ENCODE measurements at places on chromosomes 1 and 21.

GRCh38 chr1:15043934-15044333 lies 109.6 kb upstream of the TMEM51 start:
- no peak for DNase-seq

DNA sequence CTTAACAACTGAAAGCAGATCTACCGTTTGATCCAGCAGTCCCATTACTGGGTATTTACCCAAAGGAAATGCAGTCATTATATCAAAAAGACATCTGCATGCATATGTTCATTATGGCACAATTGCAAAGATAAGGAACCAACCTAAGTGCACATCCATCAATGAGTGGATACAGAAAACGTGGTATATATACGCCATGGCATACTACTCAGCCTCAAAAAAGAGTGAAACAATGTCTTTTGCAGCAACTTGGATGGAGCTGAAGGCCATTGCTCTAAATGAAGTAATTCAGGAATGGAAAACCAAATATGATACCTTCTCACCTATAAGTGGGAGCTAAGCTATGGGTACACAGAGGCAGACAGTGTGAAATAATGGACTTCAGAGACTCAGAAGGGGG lies 169.3 kb downstream of the ZBTB18 start:
- DNase-seq = no peak

- no peak for DNase-seq
These were observed 149.0 kb upstream of the C1orf87 start for GRCh38 chr1:60222360-60223115.

- DNase-seq = no peak
These were observed 356.5 kb downstream of the GPATCH2 start for GRCh38 chr1:217274416-217274815.

GRCh38 chr21:22585558-22585957 lies 1587.3 kb downstream of the NCAM2 start:
- DNase-seq = no peak

DNA sequence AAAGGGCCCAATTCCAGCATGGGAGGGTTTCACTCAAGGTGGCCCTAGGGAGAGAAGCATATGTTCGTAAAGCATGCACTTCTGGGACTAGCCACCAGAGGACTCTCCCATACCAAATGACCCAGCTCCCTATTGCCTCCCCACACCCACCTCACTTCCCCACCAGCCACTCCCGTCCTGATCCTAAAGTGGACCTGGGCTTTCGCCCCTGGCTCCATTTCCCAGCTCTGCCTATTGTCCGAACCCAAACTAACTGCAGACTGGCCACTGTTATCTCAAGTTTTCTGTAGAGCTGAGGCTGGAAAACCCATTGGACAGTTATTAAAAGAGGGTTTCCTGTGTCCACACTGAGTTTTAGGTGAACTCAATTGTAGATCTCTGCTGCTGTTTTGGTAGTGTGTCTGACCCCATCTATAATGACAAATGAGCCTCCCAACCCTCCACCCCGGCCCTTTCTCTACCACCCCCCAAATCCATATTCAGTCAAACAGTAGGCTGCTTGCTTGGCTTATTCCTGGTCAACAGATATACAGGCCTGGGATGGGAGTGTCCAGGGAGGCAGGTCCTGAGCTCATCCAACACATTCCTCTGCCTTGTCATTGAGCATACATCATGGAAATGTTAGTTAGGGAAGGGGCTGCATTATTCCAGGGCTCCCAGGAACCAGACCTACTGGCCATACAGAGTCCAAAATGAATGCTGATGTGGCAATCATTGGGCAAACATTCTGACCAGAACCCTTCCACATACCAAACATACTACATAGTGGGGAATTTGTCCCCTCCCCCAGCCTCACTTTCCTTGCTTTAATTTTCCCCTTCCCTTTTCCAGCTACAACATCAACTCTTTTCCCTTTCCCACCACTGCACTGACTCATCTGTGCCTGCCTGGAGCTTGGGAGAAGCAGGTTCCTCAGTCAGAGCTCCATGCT lies 59.2 kb downstream of the ABCA4 start:
- DNase-seq = no peak

- DNase-seq = no peak
These were observed 17.1 kb upstream of the PODN start for GRCh38 chr1:53044926-53045325.

DNA sequence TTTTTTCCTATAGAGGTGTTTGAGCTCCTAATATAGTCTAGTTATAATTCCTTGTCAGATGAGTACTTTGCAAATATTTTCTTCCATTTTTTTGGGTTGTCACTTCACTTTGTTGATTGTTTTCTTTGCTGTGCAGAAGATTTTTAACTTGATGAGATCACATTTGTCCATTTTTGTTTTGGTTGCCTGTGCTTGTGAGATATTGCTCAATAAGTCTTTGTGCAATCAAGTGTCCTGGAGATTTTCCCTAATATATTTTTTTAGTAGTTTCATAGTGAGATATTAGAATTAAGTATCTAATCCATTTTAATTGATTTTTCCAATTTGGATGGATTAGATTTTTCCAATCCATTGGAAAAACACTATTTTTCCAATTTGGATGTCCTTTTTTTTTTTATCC lies 1395.5 kb downstream of the PLA2G4A start:
- no peak for DNase-seq

- no peak for DNase-seq
These were observed 4.8 kb downstream of the UBQLN4 start for GRCh38 chr1:156048663-156049258.

GRCh38 chr1:214861615-214862014 lies 220.9 kb upstream of the KCNK2 start:
- DNase-seq = no peak

DNA sequence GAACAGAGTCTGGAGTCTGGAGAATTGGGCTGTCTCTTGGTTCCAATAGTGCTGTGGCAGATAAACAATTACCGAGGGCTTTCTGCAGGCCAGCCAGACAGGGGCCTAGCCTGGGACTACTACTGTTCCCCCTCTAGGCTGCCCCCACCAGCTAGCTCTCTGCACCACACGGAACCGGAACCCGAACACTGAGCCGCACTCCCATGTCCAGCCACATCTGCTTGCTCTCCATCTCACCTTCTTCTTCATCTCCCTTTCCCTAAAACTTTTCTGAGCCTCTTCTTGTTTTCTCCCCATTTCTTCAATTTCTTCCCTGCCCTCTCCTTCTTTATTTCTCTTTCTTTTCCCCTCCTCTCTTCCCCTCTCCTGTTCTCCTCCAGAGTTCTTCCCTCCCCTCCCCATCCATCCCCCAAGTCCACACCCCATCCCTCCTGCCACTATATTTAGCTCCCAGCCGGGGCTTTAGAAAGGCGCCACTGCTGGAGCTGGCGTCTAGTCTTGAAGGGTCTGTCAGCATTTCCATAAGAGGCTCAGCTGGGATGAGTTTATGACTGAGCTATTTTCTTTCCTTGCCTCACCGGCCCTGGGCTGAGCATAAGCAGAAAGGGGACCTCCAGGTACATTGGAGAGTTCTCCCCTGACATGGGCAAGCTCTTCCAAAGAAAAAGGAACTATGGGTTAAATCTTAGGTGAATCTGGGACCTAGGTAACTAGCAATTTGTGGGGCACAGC lies 25.7 kb upstream of the ATP2B4 start:
- DNase-seq = no peak

DNA sequence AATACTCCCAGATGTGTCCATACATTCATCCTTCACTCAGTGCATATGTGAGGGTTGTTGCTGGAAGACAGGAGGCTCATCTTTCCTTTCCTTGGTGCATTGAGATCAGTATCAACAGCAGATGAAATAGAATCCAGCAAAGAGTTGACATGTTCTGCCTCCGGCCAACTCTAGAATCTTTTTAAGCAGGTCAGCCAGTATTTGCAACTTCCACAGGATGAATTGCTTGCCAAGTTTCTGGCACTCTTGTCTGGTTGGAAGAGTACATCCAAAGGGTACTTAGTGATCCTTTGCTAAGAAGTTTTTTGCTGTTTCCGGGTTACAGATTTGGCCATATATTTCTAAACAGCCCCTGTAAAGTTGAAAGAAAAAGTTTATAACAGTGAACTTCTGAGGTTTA lies 21.1 kb downstream of the SYNC start:
- no peak for DNase-seq

DNA sequence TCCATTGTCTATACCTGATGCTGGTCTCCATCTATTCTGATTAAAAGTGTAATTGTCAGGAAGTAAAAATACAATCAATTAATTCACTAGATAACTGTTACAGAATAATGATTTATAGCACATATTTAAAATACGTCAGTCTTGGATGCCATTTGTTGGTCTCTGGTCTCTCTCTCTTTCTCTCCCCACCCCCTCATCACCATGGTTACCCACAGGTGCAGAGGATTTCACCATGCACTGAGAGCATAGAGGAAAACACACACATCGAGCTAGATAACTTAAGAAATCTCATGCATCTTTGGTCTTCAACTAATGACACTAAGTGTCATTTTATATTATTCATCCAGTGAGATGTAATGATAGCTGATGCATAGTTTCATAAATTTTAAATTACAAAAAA lies 33.4 kb downstream of the LRRC53 start:
- DNase-seq = no peak

DNA sequence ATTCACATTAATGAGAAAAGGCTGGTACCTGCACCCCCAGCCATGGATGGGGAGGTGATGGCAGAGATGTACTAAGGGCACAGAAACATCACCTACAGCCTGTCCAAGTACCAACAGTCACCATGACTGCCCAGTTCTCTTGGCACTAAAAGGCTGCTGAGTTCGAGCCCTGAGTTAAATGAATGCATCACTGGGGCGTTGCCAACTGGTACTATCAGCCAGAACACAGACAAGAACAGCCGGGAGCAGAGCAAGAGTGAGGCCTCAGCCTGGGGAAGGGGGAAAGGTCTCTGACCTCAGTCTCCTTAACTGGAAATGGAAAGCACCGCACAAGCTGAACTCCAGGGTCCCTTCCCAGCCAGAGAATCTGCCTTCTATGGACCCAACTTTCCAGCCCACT lies 60.5 kb downstream of the GLIS1 start:
- no peak for DNase-seq

DNA sequence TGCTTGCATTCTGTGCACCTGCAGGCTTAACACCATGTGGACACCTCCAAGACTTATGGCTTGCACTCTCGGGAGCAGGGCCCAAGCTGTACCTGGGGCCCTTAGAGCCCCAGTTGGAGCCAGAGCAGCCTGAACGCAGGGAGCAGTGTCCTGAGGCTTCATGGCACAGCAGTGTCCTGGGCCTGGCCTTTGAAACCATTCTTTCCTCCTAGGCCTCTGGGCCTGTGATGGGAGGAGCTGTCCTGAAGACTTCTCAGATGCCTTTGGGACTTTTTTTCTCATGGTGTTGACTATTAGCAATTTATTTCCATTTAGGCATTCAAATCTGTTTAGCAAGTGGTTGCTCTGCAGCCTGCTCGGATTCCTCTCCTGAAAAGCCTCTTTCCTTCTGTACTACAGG lies 11.0 kb downstream of the RPTN start:
- DNase-seq = peak; percentile 64

DNA sequence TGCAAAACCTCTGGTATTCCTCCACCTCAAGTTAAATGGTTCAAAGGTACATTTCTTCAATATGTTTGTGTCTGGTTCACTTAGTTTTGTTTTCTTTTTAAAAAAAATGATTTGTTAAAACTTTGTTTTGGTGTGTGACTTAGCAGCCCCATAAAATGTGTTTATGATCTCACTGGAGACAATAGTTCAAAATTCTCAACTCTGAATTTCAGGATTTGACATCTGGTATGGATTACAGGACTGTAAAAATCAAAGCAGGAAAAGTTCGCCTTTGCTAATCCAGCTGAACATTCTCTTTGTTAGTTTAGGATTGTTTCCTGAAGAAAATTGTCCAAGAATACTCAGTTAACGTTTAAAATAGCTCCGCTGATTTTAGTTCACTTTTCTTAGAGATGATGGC lies 231.7 kb downstream of the HMCN1 start:
- no peak for DNase-seq

GRCh38 chr1:1115136-1115785 lies 628 bp downstream of the C1orf159 start:
- DNase-seq = no peak

- DNase-seq = no peak
These were observed 53.1 kb upstream of the PPP2R5A start for GRCh38 chr1:212232090-212232489.

DNA sequence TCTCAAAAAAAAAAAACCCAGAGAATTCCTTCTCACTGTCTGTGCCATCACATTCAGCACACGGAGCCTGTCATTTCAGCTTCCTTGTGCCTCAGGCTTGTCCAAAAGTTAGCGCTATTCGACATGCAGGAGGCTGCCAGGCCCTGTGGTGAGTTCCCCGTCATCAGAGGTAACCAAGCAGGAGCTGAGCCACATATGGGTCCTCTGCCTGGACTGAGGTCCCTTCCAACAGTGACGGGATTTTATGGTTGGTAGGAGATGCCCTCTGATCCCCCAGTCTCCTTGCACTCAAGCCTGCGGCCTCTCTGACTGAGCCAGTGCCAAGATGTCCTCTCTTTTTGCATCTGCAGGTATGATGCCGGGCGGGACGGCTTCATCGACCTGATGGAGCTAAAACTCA lies 12.7 kb upstream of the CTRC start:
- no peak for DNase-seq

DNA sequence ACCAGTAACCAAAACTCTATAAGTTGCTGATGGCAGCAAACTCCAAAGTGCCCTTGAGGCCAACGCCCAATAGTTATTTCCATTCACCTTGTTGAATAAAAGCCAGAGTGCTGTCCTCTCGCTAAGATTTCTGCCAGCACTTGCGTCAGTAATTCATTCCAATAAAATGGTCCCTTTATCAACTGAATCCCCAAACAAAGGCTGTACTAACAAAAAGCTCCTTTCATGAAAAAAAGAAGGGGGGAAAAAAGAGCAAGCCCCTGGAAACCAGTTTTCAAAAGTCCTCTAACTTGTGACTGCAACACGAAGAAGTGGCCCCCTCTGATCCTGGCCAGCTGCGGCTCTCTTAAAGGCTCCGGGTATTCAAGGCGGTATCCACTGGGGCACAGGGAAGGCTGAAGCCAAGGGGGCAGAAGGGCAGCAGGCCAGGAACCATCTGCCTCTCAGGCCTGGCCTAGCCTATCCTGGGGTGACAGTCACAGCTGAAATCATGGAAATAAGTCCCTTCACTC lies 55.8 kb upstream of the ZNF326 start:
- DNase-seq = no peak

DNA sequence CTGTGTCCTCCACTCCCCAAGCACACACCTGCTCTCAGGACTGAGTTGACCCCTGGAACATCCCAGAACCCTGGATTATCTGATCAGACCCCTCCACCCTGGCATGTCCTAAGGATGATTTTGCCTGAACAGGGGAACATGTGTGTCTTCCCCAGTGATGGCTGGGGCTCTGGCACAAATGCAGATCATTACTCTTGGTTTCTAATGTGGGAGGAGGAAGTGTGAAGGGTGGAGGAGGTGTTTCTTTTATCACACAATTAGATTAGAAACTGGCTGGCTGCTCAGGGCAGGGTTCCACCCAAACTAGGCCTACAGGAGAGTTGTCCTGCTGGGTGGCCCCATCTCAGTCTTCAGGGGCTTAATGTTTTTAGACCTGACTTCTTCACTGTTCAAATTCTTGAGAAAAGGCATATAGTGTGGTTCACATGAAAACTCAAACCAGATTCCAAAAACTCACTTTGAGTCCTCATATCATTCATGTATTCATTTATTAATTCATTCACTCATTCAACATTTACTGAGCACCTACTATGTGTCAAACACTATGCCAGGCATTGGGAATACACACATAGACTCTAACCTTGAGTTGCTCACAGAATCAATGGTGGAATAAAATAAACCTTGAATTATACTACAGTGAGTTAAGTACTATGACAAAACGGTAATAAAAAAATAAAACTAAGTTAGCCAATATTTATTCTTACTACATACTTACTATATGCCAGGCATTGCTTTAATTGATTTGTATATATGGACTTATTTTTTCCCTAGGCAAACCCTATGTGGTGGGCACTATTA lies 221.8 kb upstream of the JUN start:
- DNase-seq = no peak
